ENCODE measurements at places on chromosomes 13 and 19. TPM values are rescaled to one million over a fixed set of nuclear protein-coding genes. Genes with fewer than 3 reads are reported as not detected.
A peak's percentile ranks its signal among the peaks of the same experiment; 100 is the strongest.

DNA sequence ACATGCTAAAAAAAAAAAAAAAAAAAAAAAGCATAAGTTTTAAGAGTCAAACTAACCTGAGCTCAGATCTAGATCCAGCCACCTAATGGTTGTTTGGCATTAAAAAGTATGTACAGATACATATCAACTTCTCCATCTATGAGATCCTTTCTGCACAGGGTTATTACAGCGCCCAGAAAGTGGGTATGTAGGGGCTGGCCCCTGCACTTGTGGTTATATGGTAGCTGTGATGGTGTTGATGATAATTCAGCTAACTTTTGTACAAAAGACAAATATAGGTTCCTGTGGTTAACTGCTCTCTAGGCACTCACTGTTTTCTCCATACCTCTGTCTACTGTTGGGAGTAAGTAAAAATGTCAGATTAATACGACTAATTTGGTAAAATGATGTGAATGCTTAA, 81.7 kb downstream of the TNFRSF19 start:
- no peak for DNase-seq

The CHAMP1 gene
- polyA plus RNA-seq, result 25.9 TPM

The BCAM gene
- 9.7 TPM for polyA plus RNA-seq

The TBXA2R gene
- polyA plus RNA-seq, result 0.92 TPM

DNA sequence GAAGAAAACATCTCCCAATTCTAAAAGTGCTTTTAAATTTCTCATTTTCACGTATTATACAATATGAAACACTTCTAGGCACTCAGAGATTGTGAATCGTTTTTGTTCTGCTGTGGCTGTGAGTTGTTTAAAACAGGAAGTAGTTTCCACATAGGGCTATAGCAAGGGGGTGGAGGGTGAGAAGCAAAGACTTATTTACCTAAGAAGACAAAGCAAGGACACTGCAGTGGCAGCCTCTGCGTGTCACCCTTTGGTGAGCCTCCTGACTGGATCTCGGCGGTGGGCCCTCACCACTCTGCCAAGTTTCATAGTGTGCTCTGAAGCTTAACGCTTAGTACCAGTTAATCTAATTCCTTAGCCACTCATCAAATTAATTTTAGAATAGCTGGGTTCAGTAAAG, 56.8 kb downstream of the TNFSF13B start:
- no peak for DNase-seq

The PSG5 gene
- polyA plus RNA-seq, result 70.3 TPM

DNA sequence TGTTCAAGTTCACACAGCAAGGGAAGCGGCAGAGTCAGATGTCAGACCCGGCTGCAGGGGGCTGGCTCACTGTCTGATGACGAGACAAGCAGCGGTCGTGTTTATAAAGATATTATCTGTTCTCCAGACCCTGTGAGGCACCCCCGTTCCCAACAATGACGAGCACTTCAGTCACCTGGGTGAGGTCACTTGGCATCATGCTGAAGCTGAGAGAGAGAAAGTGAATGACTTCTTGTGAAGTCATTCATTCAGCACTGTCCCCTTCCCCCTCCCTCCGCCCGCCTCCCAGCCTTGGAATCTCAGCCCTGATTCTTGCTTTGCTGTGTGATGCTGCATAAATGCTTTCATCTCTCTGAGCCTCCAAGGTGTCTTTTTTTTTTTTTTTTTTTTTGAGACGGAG, 4.9 kb upstream of the LYPD3 start:
- peak; percentile 42 for DNase-seq

Data from SK-N-SH (cell line).